ENCODE measurements at places on chromosomes 16 and 17. TPM values are rescaled to one million over a fixed set of nuclear protein-coding genes. Genes with fewer than 3 reads are reported as not detected.

SMURF2 gene
- 5.8 TPM for polyA plus RNA-seq

- DNase-seq, result no peak
Observed at GRCh38 chr17:15452746-15453145, 14.7 kb downstream of the CDRT4 start.

GRCh38 chr17:82666931-82667667 lies 18.9 kb upstream of the WDR45B start:
- no peak for DNase-seq

PLD6 gene
- polyA plus RNA-seq, result not detected

PYDC1 gene
- 0.16 TPM for polyA plus RNA-seq

GRCh38 chr17:55318715-55319487 lies 54.1 kb downstream of the HLF start:
- no peak for DNase-seq

C1QTNF8 gene
- not detected for polyA plus RNA-seq

RAP1GAP2 gene
- 13.4 TPM for polyA plus RNA-seq

C16orf87 gene
- 5.9 TPM for polyA plus RNA-seq

DNA sequence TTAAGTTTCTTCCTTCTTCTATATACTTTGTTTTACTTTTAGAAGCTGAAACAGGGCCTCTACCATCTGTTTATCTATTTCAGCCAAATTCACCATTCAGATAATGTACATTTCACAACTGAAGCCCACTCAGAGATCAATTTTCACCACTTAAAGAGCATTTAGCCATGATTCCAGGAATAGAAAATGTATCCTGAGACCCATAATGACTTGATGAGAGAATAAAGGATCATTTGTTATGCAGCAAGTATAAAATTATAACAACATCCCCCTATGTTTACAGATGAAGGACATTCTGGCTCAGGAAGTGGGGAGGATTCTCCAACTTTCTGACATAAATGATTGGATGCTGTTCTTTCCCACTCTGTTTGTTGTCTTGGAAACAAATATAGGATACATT lies 962.1 kb upstream of the EEF2KMT start:
- no peak for DNase-seq

DNA sequence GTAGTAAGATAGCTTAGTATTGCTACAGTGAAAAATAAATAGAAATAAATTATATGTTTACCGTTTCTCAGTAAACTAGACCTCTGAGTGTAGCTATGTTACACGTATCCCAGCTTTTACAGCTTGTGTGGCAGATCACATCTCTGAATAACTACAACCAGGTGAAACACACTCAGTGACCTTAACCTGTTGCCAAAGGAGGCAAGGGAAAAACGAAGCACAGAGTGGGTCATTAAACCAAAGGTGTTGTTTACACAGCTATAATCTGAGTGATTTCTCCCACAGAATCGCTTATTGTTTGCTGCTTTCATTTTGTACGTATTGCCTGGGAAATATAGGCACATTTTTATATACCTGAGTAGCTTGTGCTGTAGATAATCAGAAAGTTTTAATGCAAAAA lies 688.2 kb upstream of the KIF2B start:
- no peak for DNase-seq

DNA sequence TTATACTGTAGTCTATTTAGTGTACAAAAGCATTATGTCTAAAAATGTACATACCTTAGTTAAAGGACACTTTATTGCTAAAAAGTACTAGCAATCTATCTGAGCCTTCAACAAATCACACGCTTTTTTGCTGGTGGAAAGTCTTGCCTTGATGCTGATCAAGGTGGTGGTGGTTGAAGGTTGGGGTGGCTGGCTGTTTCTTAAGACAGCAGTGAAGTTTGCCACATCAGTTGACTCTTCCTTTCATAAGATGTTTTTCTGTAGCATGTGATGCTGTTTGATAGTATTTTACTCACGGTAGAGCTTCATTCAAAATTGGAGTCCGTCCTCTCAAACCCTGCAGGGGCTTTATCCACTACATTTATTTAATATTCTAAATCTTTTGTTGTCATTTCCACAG lies 8.6 kb downstream of the ADGRG5 start:
- no peak for DNase-seq

LRRC75A gene
- 37.2 TPM for polyA plus RNA-seq

DNA sequence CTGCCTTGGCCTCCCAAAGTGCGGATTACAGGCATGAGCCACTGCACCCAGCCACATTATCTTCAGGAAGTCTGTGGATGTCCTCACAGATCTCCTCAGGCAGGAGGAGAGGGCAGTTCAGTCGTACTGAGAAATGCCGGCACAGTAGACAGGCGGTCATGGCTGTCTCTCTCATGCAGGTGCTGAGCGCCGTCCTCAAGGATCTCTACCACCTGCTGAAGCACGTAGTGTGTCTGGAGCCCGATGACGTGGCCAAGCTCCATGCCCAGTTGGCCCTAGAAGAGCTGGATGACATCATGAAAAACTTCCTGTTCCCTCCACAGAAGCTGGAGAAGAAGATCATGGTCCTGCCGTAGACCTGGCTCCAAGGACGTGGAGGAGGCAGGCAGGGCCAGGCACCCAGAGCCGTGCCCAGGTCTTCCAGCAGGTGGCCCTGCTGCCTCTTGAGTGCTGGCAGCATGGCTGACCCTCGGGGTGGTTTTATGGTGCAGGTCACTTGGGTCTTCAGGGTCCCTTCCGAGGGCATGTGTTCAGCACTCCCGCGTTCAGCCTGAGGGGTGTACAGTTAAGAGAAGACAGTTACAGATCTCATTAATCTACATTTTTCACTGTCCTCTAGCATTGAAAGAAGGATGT lies 22.0 kb upstream of the HAS3 start:
- DNase-seq, result no peak

GRAP gene
- 18.2 TPM for polyA plus RNA-seq

DNA sequence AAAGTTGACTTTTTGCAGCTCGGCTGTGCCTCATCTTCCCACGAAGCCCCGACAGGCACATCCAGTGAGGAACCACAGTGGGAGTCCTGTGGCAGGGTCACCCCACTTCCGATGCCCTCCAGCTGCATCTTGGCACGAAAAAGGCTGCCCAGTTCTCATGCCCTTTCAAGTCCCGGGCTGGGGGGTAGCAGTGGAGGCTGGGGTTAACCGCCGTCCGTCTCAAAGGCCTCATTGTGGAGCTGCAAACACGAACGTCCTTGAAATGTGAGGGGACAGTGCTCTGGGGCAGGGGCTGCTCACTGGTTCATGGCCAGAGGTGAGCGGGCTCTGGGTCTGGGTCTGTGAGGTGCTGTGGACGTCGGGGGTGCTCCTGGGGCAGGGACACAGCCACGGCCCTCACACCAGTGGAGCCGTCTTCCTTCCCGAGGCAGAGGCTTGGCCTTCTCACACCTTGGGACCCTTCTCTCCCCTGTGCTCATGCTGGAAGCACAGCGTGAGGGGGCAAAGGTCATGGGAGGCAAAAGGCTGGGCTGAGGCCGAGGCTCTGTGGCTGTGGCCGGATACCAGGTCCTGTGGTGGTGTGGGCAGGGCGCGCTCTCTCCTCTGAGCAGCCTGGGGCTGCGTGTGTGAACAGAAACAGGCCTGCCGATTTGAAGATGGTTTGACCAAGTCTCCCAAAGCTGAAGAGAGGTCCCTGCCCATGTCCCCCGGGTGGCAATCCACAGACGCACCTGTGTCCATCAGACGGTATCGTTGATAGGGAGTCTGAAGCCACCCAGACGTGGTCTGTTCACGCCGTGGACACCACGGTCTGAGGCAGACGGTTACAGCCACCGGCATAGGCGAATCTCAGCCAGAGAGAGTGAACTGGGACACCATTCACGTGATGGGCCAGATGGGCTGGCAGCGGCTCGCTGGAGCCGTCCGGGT lies 3.1 kb upstream of the MC1R start:
- peak; percentile 64 for DNase-seq

GRCh38 chr17:47213540-47213939 lies 4.4 kb downstream of the MYL4 start:
- DNase-seq, result no peak

- DNase-seq, result no peak
Observed at GRCh38 chr16:56632848-56633365, 448 bp downstream of the MT1M start.

SCN4A gene
- 0.23 TPM for polyA plus RNA-seq

DNA sequence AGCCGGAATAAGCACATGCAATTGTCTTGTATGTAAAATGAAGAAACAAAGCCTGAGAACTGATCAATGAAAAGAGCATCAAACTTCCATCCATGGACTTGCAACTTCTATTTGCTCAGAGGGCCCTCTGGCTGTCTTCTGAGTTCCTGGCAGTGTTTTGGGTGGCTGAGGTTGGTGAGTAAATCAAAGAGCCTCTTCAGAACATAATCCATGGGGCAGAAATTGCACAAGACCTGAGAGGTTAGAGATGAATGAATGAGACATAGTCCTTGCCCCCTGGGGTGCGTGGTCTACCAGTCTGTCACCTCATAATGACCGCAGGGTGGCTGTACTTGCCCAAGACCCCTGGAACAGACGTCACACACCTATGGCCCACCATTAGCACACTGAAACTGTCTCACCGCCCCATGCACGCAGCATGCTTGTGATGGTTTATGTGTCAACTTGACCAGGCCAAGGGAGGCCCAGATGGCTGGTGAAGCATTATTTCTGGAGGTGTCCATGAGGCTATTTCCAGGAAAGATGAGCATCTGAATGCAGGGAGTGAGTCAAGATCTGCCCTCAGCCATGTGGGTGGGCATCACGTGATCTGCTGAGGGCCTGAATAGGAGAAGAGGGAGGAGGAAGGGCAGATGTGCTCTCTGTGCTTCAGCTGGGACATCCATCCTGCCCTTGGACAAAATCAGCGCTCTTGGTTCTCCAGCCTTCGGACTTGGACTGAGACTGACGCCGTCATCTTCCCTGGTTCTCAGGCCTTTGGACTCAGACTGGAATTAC lies 8.3 kb downstream of the PIK3R6 start:
- DNase-seq, result no peak

DNA sequence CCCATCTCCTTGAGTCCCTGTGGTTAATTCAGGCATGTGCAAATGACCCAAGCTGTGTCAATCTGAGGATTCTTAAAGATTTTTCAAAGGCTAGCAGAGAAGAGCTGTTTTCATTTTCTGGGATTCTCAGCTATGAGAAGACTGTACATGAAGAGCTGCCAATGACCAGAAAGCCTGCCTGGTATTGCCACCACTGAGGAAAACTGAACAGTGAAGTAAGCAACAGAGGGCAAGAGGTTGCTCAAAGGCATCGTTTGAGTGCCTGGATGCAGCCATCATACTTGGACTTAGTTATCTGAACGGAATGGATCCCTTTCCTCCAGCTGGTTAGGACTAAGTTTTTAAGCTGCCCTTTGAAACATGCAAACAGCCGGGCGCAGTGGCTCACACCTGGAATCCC lies 38.4 kb downstream of the FAM20A start:
- no peak for DNase-seq

DNA sequence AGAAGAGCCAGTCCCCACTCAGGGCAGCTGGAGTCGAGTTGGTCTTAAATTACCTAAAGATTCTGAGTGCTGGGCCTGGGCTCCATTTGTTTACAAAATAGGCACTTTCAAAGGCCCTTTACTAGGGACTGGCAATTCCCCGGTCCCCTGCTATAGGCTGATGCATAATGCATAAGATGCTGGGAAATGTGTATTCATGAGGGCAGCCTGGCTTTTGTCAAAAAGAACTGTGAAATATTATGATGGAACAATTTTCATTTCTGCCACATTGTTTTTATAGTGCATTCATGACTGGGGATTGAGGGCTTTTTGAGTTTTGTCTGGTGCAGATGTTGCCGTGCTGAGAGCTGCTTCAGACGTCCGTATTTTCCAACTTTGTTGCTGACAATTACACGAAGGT lies 617.0 kb upstream of the CDH5 start:
- no peak for DNase-seq

- DNase-seq, result no peak
Observed at GRCh38 chr17:59498530-59499307, 66.7 kb upstream of the DHX40 start.

NUP88 gene
- polyA plus RNA-seq, result 39.1 TPM

PDILT gene
- not detected for polyA plus RNA-seq

SLX1B gene
- polyA plus RNA-seq, result 21.6 TPM

DNA sequence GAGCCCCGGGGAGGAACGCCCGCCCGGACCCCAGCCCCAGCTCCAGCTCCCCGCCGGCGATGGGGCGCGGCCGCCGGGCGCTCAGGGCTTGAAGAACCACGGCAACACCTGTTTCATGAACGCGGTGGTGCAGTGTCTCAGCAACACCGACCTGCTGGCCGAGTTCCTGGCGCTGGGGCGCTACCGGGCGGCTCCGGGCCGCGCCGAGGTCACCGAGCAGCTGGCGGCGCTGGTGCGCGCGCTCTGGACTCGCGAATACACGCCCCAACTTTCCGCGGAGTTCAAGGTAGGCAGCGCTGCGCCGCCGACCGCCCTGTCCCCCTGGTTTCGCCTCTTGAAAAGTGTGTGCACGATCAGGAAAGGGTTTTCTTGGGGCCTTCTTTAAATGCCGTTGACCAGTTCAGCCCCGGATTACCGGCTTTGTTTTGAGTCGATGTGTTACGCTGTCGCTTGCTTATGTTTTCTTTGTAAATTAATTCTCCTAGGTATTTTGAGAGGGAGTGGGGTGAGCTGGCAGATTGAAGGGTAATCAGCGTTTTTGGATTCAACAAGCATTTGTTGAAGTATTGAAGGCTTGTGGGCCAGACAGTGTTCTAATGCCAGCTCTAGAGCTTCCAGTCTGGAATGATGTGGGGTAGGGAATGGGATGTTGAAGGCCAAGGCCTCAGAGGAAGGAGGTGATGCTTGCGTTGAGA lies 681 bp downstream of the USP43 start:
- DNase-seq, result no peak

DNA sequence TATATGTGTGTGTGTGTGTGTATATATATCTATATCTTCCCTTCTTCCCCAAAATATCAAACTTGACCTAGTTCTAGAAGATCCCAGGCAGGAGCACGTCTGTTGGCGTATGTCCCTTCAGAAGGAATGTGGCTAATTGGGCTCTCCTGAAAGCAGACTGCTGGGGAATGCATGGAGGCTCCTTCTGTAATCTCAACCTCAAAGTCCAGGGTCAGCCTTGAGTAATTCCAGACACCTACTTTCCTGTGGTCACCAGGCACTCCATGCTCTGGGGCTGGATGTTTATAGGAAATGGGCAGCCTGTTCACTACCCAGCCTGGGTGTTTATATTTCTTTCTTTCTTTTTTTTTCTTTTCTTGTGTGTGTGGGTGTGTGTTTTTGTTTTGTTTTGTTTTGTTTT lies 13.4 kb downstream of the BCO1 start:
- DNase-seq, result no peak

INCA1 gene
- polyA plus RNA-seq, result 3.6 TPM

All from sigmoid colon (tissue), 7 donors.